ENCODE measurements at places on chromosomes 4 and X.

- no peak for ATAC-seq
Measured at GRCh38 chrX:109830157-109830703, 97.2 kb upstream of the ACSL4 start.

GRCh38 chr4:106368678-106369077 lies at the start of gene GIMD1:
GIMD1 (minus strand) TSS chr4:106368778; CDS start chr4:106367435, 1,343 bp downstream.
- ATAC-seq = no peak

GRCh38 chr4:2241003-2241402 lies 918 bp downstream of the HAUS3 start:
- no peak for ATAC-seq

- ATAC-seq = no peak
Measured at GRCh38 chr4:26362745-26363439, 42.1 kb downstream of the RBPJ start.

- ATAC-seq = peak; percentile 59
Measured at GRCh38 chrX:27597508-27597907, 7.4 kb downstream of the DCAF8L2 start.

DNA sequence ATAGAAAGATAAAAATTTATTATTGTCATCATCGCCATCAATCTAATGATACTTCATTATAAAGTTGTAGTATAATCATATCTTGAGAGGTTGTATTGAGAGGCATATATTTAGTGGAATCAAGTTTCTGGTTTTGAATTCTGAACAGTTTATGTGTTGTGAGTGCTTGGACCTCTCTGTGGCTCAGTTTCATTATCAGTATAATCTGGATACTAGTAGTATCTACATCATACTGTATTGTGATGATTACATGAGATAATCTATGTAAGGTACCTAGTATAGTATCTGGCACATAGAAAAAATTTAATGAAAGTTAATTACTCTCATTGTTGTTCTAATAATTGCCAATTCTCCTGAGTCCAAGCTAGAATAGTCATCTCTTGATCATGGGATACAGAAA lies 161.2 kb upstream of the UBQLN2 start:
- no peak for ATAC-seq

Data from motor neuron (in vitro differentiated cells).